Panc1 (cell line): ENCODE measurements at places on chromosomes 2 and 18.

GRCh38 chr2:12315224-12315623 lies 401.5 kb upstream of the TRIB2 start:
- no peak for DNase-seq

GRCh38 chr2:70412294-70413070 lies 110.6 kb upstream of the FAM136A start:
- DNase-seq, result no peak

GRCh38 chr2:28407976-28408690 lies 15.5 kb downstream of the FOSL2 start:
- DNase-seq, result no peak

DNA sequence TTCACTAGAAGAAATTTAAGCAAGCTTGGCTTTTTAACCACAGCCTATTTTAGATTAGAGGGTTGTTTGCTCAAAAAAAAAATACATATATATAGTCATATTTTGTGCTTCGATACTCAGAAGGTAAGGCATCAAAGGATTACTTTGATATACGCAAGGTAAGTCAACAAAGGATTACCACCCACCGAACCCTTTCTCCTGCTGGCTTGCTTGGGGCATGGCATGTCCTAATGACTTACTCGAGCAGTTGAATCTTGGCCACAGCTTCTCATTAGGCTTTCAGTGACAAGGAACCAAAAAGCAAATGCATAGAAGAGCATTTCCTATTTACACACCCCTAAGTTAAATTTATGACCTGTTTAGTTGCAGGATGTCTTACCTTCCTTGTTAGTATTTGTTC lies 295.7 kb downstream of the AGAP1 start:
- DNase-seq, result no peak

GRCh38 chr18:10143596-10143995 lies 229.8 kb downstream of the VAPA start:
- DNase-seq, result no peak

GRCh38 chr2:76378140-76378539 lies 667.4 kb upstream of the GCFC2 start:
- DNase-seq, result no peak

DNA sequence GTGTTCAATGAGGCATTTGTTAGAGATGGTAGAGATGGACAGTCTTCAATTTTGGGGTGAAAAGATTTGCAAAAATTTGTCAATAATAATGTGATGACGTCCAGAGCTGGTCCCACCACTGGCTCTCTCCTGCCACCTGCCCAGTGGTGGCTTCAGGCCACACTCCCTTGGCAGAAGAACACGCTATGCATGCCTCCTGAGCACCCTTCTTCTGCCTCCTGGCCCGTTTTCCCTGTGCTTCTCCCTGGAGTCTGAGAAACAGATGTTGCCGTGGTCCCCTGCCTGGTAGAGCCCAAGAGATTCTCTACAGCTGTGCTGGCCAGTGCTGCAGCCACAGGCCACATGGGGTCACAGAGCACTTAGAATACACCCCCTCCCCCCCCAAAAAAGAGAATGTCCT lies 33.6 kb downstream of the INPP5D start:
- DNase-seq, result no peak

DNA sequence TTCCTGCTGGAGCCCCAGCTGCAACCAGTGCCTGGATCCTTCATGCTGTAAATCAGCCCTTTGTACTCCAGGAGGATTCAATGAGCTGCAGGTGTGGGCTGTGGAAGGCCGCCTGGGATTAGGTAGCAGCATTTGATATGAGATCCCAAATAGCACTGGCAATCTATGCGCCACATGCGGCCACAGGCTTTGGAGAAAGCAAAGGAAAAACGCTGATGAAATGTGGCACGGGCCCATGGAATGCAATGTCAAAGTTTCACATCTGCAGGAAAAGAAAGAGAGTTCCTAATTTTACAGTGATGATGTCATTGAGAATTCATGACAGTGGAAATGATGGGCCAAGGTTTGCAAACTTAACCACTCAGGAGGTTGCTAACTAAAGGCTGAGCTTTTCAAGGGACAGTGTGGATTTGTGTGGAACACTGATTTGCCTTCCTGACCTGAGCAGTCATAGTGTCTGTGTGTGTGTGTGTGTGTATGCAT lies 216.4 kb upstream of the OSR1 start:
- DNase-seq, result no peak

- DNase-seq, result no peak
Observed at GRCh38 chr2:80519121-80519643, 214.6 kb upstream of the LRRTM1 start.

DNA sequence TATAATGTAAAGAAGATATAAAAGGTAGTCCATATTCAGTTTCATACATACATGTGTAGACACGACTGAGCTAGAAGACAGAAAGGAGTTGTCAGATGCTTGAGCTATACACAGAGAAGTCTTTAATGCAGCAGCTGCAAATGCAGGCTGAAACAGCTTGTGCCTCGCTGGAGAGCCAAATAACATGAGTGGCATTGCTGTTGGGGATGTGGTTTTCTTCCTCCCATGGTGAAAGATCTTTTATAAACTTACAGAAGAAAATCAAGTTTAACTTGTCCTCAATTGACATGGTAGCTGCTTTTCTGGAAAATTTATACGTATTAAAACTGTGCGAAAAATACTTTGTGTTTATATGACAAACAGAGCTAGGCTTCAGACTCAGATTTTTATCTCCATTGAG lies 16.4 kb upstream of the IL1R1 start:
- DNase-seq, result no peak

DNA sequence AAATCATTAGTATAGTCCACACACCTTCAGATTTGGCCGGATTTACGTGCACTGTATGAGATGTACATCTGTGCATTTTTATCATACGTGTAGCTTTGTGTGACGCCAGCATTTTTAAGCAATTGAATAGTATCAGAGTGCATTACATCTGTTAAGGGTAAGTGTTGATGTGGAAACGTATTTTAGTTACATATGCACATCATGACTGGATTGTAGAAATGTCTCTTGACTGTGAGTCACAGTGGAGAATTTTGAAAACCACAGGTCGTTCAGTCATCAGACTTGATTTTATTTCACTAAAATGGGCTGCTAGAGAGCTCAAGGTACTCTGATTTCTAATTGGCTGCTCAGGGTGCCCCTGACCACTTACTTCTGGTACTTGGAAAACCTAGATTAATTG lies 5.4 kb upstream of the GPBAR1 start:
- no peak for DNase-seq

DNA sequence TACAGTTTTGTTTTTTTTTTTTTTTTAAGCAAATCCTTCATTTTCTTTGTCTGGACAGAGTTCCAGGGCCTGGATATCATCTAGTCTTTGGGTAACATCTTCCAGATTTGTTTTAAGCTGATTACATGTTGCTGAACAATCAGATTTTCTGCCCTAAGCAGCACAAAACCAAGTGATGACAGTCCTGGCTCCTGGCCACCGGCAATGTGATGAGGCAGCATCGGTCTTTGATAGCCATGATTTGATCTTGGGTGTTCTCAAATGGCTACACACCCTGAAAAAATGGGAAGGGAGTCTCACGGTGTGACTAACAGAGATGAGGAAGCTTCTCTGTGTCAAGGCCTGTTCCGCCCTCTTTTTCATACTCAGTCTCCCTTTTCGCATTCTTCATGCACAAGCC lies 708.6 kb upstream of the ZEB2 start:
- no peak for DNase-seq

- DNase-seq, result no peak
Observed at GRCh38 chr2:233928594-233929351, 11.6 kb downstream of the TRPM8 start.

DNA sequence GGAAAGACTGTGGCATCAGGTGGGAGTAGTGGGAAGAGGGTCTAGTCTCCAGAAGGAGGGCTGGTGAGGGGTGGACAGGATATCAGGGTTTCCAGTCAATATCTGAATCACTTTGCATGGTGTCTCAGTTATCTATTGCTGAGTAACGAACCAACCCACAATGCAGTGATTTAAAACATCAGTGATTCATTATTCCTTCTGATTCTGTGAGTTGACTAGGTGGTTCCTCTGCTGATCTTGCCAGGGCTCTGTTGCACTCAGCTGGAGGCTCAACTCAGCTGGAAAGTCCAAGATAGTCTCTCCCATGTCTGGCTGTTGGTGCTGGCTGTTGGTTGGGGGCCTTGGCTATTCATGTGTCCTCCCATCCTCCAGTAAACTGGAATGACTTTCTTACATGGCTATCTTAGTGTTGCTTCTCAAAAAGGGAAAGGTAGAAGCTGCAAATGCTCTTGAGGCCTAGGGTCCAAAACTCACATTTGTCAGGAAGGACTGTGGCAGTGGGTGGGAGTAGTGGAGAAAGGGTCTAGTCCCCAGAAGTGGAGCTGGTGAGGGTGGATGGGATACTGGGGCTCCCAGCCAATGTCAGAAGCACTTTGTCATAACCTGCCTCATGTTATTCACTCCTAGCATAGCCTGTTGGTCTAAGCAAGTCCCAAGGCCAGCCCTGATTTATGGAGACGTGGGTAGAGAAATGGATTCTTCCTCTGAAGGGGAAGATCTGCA lies 13.9 kb downstream of the IL1F10 start:
- no peak for DNase-seq

GRCh38 chr2:49241501-49241900 lies 87.2 kb upstream of the FSHR start:
- no peak for DNase-seq

DNA sequence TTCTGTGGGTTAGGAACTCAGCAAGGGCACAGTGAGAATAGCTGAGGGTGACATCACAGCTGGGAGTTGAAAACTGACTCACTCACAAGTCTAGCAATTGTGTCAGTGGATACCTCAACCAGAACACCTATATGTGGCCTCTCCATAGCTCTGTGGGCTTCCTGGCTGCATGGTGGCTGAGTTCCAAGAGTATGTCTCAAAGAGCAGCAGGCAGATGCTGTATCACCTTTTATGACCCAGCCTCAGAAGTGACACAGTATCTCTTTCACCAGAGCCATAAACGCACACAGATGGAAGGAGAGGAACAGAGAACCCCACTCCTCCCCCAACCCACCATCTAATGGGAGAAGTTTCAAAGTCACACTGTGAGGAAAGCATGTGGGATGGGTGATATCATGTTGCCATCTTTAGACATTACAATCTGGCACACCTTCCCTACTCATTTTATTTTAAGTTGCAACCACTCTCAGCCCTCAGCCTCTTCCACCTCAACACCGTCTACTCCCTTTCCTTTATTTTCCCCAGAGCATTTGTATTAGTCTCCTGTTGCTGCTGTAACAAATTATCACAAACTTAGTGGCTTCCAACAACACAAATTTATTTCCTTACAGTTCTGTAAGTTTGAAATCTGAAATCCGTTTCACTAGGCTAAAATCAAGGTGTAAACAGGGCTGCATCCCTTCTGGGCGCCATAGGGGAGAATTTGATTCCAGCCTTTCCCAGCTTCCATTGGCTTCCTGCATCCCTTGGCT lies 134.6 kb upstream of the SPATS2L start:
- DNase-seq, result no peak

GRCh38 chr2:101718993-101719571 lies 21.6 kb downstream of the MAP4K4 start:
- no peak for DNase-seq

- no peak for DNase-seq
Observed at GRCh38 chr18:57561728-57562423, 24.6 kb downstream of the FECH start.

DNA sequence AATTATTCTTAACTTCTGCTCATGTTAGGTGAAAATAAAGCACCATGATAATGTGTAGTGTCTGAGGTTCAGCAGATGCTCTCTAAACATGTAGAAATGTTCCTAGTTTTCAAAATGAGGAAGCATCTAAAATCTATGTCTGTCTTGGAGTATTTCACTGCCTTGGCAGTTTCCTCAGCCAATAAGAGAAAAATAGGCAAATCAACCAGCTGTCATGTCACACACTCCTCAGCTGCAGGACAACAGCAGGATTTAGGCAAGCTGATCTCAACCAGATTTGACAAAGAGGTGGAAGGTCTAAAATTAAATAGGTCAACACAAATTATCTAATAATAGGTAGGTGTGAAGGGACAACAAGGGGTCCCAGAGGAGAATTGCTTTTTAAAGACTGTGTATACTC lies 164.1 kb upstream of the BOD1L2 start:
- no peak for DNase-seq

DNA sequence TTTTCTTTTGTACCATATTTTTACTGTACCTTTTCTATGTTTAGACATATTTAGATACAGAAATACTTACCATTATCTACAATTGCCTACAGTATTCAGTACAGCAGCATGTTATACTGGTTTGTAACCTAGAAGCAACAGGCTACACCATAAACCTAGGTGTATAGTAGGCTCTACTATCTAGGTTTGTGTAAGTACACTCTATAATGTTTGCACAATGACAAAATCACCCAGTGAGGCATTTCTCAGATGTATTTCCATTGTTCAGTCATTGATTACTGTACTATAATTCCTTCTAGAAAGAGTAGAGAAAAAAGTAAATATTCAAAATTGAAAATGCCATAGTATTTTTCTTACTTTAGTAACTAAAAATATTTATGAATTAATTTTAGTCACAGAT lies 490.1 kb upstream of the REG3G start:
- DNase-seq, result no peak

- DNase-seq, result no peak
Observed at GRCh38 chr2:143146366-143146765, 17.1 kb downstream of the ARHGAP15 start.

DNA sequence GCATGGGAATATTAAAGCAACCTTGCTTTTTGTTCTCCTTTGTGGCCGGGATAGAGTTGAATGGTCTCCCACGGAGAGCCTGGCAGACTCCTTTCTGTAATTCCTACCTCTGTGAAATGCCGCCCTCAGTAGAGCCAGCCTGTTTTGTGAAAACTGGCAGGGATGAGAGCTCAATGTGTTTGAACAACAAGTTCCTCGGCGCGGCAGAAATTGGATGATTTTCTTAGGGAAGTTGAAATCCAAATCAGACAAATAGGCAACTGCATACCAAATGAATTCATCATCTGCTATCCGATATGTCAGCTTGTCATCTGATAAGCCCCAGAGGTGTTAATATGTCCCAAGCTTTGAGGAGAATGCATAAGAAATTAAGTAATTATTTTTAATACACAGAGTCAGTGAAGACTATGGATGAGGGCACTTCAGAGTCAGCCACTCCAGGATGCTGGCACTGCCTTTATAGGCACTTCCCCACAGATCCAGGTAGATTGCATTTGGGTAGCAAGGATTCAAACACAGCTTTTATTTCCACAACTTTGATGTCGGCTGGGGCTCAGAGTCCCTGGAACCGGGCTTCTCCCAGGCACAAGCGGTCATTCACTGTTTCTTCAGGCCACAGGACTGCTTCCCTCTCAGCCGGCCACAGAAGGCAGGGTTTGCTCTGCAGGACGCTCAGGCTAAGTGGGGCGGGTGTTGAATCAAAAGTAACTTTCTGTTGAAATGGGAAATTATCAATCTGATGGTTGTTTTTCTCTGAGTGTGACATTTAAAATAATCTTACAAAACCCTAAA lies 82.8 kb upstream of the REV1 start:
- no peak for DNase-seq
